NCI-H524 treated with DMSO at 0.1 percent for 48 hours (cell line): ENCODE measurements at places on chromosomes 5 and 9.

DNA sequence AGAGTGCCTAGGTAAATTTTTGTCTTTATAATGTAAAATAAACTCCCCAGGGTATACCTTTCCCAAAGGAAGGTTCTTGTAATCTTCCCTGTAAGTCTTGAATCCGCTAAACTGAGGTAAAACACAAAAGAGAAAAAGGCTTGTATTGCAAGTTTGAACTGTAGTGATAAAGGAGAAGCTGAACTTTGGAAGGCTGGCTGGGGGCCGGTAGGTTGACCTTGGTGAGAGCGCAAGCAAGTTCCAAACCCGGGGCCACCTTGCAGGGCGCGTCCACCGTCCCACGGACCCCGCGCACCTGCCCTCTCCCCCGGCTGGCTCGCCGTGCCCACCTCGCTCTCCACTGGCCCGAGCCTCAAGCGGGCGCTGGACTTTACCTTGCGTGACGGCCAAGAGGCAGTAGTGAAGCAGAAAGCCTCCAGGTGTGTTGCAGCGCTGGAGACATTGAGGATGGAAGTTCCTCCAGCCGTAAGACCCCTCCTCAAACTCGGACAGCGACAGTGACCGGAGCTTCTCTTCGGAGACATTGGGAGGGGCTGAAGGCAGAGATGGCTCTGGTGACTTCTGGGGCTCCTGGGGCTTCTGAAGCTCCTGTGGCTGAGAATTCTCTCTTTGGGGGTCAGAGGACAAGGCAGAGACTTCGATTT is 428 bp downstream of the SLCO4C1 start:
- no peak for DNase-seq

DNA sequence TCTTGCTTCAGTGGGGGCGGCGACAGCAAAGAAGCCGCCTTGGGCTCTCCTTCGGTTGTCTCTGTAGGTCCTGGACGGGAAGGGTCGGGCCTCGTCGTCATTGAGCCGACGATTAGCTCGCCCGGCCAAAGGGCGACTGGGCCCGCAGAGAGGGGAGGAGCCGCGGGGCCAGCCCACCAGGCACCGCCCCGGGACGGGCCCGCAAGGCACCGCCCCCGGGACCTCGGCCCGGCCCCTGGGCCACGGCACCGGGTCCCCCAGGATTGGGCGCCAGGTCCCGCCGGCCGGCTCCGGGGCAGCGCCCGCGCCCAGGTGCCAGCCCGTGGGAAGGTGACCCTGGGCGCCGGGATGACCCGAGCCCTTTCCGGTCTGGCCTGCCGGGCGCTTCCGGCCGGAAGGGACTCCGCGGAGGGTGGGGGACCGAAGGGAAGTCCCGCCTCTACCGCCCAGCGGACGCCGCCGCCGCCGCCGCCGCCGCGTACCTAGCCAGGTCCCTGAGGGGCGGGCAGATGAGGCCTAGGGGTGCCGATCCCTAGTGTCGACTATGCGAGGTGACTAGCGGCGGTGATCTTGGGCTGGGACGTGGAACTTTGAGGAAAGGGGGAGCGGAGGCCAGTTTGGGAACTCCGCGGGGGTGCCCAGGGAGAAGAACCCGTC is at the start of the genes GBA2 and RGP1:
Gene GBA2 (minus strand): TSS at position 371 of the 657 bp plus-strand sequence. CDS start 524 bp downstream, outside the sequence.
Gene RGP1 (plus strand): TSS at position 430 of the 657 bp plus-strand sequence. CDS start 469 bp downstream, outside the sequence.
- DNase-seq: no peak

GRCh38 chr5:160466889-160467554 is 45.4 kb downstream of the PTTG1 start:
- no peak for DNase-seq

DNA sequence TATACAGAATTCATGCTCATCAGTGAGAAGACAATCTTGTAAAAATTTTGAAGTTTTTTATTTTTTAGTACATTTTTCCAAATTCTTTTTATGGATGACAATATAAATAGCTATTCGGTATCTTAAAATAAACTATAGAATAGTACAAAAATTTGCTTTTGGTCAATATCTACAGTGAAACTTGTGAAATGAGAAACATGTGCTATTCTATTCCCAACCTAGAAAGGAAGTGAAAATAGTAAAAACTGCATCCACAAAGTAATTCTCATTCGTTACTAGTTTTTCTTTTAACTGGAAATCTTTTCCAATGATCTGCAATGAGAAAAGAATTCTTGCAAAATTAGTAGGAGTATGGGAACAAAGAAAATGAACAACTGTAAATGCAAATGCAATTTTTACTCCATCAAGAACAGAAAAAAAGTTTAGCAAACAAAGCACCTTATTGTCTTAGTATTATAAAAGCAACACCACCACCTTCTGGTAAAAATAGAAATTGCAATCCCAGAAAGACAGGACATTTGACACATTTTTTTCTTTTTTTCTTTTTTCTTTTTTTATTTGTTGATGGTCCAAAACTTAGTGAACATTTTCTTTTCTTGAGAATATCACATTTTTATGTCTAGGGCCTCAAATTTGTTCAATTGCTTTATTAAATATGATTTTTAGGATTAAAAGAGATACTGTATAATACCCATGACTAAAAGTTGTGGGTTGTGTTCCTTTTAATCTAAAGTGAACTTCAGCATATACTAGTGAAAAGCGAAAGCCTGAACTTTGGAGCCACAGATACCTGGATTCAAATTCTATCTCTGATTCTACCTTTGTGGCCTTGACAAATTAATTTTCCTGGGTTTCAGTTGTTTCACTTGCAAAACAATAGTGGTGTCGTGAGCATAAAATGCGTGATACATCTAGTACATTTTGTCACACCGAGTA is 72.3 kb downstream of the SLCO4C1 start:
- DNase-seq: no peak

GRCh38 chr5:143564417-143564816 is 160.9 kb upstream of the NR3C1 start:
- no peak for DNase-seq

DNA sequence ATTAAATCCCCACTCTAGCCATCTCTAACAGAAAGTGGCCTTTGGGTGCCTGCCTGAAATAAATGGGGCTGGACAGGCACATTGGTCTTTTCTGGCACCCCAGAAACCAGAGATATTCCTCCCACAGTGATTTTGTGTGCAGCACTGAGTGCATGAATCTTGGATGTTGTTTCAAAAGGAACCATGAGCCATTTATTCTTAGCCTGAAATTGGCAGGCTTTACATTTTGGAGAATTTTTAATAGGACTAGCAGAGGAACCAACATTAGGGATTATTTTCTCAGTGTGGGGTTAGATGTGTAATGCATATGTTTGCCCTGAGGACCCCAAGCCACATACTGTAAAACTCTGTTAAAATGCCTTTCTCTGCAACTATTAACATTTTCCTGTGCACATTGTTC is 451.3 kb downstream of the NFIB start:
- no peak for DNase-seq

- no peak for DNase-seq
Measured at GRCh38 chr9:108130905-108131304, 641.3 kb upstream of the KLF4 start.

DNA sequence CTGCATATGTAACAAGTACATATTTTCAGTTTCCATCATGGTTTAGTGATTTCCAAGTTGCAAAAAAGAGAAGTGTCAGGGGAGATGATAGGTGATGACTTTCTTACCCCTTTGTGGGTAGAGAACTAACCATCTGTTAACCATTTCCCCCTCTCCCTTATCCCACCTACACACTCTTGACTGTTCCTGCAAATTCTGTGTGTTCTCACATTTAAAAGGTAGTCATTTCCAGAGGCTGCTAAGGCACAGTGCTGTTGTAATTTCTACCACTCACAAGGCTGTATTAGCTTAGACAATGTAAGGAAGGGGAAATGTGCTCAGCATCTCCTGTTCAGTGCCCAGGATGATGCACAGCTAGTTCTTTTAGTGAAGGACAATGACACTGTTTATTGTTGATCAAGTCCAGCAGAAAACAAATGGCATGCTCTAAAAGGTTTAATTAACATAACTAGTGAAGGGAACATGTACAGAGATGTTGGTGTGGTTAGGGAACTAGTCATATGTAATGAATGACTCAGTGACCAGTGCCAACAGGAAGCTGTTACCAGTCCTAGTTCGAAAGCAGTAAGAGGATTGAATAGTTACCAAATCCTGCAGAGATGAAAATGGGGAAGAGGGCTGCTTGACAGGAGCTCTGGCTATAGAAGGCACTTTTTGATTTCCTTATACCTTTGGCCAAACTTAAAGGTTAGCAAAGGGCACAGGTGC is 165.1 kb downstream of the PLK2 start:
- DNase-seq: no peak

DNA sequence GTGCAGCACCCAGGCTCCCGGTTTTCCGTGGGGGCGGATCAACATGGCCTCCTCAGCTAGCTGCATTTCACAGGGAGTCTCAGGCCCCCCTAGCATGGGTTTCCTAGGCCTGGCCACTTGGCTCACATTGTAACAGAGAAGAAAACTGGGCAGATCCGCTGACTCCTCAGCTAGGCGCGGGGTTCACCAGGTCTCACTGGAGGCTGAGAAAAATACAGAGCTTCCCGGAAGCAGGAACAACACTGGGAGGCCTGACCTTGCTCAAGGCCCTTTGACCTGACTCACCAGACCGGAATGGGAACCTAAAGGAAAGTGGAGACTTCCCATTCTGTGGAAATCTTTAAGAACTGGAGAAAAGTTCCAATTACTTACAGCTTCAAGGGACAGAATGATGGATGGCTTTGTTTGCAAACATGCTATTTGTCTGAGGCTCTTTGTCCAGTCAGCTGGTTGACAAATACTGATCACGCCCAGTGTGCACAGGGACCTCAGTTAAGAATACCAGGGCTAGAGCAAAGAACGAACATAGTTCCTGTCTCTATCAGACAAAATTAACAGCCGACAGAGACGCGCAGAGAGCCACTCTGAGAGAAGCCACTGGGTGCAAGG is 88.7 kb upstream of the LRRTM2 start:
- no peak for DNase-seq

DNA sequence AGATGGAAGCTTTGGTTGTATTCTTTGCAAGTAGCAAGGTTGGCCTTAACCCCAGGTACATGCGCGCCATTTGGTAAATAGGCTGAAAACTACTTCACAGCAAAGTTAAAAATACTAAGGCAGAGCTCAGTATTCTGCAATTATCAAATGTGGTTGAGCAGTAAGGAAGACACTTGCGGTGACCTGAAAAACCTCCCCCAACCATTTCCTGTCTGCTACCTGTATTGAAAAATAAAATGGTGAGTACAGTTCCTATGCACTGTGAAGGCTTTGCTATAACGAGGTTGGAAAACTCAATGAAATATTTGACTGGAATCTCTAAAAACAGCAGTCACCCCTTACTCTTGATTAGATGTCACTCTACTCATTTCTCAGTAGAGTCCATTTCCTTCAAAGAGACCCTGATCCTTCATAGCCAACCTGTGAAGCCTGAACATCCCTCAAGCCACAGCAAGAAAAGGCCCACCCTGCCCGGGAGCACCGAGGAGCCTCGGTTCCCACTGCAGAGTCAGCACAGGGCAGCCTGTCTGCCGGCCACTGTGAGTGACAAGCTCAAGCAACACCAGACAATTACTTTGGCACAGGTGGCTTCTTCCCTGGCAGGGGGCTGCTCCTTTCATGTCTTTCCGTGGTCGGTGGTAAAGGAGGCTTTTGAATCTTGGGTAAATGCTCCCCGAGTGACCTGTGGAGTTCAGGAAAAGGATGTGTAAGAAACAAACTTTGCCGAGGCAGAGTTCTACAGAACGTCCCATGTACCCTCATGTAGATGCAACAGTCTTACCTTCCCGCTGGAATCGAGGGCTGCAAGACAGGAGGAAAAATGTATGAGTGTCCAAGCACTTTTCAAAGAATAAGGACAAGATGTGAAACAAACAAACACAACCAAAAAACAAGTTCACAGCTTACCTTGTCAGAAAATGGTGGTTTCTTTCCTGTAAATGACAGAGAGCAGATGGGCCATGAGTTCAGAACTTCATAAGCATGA is 29.6 kb downstream of the C5orf58 start:
- DNase-seq: no peak

GRCh38 chr9:16871336-16872151 is 1.1 kb upstream of the BNC2 start:
- DNase-seq: no peak

DNA sequence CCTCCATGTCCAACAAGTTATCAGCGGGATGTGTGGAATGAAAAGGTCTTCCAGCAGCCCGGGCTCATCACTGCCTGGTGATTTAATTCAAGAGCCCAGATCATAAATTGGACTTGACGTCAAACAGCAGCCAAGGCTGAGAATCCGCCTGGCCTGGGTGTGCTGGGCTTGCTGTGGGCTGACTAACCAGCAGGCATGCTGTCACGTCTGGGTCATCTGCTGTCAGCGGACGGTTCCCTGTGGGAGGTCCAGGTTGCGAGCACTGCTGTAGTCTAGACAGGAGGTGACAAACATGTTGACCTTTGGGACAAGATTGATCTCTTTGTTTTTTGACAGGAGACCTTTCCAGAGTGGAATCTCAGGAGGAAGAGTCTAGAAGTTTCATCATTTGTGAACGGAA is 289.7 kb downstream of the OSTF1 start:
- DNase-seq: no peak

GRCh38 chr5:128665747-128666355 is 127.8 kb upstream of the FBN2 start:
- no peak for DNase-seq

- no peak for DNase-seq
Measured at GRCh38 chr5:178349625-178350353, 117.2 kb upstream of the PHYKPL start.

GRCh38 chr9:126839301-126839700 is 21.1 kb upstream of the ZBTB34 start:
- DNase-seq: no peak

GRCh38 chr9:90909225-90909624 is 107.6 kb downstream of the SYK start:
- no peak for DNase-seq

DNA sequence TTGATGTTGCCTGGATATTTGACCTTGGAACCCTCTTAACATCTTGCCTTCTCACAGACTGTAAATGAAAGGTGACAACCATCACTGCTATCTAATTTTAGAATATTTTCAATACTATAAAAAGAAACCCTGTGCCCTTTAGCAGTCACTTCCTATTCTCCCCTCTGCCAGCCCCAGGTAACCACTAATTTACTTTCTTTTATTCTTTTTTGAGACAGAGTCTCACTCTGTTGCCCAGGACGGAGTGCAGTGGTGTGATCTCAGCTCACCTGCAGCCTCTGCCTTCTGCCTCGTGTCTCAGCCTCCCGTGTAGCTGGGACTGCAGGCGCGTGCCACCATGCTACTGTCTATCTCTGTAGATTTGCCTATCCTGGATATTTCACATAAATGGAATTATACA is 43.6 kb downstream of the FRMPD1 start:
- no peak for DNase-seq

DNA sequence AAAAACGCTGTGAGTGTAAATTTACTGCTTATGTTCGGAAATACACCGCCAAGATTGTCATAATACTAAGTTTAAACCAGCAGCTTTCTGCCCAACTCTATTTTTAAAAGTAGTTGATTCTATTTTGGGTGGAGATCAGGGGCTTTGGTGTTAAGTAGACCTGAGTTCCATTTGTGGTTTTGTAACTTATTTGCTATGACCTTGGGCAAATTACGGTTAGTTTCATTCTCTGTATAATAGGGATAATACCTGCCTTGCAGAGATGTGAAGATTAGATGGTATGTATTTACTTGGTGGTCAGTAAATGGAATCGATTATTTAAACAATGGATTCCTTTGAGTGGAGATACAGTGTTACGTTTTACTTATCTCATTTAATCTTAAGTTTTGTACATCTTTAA is 1.6 kb downstream of the RAD23B start:
- DNase-seq: no peak
